ENCODE measurements at places on chromosomes 12 and 14.

DNA sequence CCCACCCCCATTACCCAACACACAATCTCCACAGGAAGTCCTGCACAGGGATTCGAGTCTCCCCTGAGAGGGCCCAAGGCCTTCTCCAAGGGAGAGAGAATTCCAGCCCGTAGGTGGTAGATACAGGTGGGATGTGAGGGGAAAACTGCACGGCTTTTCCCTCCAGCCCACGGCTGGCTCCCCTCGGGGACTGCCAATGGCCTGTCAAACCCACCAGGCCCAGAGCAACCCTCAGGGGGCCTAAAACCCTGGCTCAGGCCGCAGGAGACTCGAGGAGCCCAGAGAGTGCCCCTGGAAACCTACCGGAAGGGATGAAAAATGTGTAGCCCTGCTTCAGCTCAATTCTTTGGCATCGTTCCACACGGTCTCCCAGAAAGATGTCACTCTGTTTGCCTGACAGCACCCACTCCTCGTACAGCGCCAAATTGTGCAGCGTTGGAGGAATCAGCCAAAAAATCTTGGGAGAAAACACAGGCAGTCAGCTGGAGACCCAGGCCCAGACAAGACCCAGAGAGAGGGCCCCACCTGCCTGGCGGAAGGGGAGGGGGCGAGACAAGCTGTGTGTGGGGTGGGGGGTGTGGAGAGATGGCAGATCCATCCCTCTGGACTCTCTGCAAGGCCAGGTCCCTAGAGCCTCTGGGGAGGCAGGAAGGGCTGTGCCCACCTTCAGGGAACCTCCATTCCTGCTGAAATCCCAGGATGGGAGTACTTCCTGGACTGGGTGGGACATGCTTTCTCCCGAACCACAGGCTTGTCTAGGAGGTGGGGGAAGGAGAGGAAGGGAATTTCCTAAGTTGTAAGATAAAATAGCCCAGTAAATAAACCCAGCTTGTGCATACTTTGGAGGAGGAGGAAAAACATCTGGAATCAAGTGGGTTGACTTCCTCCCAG lies 48.1 kb downstream of the KDM2B start:
- peak; percentile 9 for DNase-seq

DNA sequence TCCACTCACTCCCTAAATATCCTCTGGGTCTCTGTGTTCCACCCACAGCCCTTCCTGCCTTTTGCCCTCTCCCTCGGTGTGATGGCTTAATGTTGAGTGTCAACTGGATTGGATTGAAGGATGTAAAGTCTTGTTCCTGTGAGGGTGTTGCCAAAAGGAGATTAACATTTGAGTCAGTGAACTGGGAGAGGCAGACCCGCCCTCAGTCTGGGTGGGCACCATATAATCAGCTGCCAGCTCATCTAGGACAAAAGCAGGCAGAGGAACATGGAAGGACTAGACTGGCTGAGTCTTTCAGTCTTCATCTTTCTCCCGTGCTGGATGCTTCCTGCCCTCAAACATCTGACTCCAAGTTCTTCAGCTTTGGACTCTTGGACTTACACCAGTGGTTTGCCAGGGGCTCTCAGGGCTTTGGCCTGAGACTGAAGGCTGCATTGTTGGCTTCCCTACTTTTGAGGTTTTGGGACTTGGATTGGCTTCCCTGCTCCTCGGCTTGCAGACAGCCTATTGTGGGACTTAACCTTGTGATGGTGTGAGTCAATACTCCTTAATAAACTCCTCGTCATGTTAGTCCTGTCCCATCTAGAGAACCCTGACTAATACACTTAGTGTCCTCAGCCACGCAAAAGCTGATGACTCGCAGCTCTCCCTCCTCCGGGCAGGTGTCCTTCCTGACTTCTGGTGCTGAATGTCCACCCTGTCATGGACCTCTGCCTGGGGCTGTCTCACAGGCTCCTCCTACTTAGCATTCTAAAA lies 5.9 kb downstream of the DGLUCY start:
- DNase-seq: peak; percentile 81

GRCh38 chr14:81301371-81301770 lies 80.6 kb upstream of the GTF2A1 start:
- no peak for DNase-seq

DNA sequence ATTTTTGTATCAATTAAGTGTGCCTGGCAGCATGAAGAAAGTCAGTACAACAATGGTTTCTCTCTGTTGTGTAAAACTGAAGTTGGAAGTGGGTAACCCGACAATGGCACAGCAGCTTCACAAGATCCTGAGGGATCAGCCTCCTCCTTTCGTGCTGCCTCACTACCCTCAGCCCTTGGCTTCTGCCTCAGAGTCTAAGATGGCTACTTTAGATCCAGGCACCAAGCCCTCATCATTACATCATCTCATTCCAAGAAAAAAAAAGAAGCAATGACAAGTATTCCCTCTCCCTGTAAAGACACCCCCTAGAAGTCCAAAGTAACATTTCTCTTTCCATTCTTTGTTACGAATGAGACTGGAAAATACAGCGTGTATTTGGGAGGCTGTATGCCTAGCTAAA lies 92.6 kb downstream of the DNAI7 start:
- DNase-seq: no peak

DNA sequence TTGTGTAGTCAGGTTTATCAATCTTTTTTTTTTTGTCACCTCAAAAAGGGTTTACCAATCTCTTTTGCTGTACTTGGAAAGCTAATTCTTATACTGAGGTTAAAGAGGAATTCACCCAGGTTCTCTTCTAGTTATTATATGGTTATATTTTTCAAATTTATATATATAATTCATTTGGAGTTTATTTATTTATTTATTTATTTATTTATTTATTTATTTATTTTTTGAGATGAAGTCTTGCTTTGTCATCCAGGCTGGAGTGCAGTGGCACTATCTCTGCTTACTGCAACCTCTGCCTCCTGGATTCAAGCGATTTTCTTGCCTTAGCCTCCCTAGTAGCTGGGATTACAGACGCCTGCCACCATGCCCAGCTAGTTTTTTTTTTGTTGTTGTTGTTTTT lies 73.8 kb downstream of the GPR135 start:
- DNase-seq: no peak

DNA sequence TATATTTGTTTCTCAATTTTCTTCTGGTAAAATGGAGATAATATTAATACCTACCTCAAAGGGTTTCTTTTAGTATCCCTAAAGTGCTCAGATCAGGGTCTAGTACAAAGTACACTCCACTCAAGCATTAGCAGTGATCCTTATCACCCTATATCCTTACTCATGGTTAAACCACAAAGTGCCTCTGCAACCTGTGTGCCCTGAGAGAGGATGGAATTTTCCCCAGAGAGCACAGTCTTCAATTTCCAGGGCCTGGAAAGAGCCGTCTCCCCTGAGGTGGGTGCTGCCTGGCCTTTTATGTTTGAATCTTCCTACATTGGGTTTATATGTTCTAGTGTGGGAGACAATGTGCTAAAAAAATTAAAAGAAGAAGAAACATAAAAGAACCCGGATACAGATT lies 183.1 kb upstream of the FBXO33 start:
- no peak for DNase-seq

DNA sequence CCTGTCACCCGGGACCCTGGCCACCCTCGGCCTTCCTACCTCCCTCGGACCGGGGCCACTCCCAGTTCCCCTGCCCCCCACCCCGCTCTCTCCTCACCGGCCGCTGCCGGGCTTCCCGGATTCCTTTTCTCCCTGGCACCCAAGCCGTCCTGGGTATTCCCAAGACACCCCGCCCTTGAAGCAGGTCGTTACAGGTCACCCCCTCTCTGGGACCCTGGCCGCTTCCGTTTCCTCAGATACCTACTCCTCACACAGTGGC lies 493 bp downstream of the NUMB start:
- no peak for DNase-seq

- no peak for DNase-seq
Measured at GRCh38 chr12:54934419-54934818, 50.1 kb downstream of the TESPA1 start.

GRCh38 chr12:87678453-87678852 lies 350.7 kb downstream of the C12orf50 start:
- DNase-seq: no peak

GRCh38 chr12:2627835-2628191 lies 167.0 kb upstream of the FKBP4 start:
- no peak for DNase-seq

DNA sequence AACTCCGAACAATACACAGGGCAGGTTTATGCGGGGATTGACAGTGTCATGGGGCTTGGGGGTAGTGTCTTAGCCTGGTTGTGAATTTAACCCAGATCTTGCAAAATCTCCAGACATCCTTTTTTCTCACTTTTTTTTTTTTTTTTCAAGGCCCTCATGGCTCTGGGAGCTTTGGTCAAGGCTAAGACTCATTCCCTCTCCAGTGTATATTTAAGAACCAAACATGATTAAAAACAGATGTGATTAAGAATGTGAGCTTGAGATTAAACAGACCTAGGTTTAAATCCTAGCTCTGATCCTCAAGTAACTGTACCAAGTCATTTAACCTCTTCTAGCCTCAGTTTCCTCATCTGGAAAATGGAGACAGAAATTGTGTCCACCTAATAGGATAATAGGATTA lies 151.7 kb upstream of the FUT8 start:
- peak; percentile 80 for DNase-seq

DNA sequence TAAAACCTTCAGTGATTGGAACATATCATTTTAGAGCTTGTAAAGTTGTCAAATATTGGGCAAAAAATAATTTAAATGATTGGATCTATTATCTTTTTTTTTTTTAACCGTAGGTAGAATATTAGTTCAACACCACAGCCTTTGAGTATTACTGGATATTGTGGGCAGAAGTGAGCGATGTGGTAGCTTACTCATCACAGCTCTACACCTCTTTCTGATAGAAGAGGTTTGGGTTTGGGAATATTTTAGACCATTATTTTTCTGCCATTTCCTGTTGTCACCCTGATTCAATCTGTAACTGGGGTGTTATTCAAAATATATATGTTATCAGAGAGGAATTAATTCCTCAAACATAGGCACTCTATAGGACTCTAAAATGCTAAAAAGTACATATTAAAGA lies 34.8 kb upstream of the SLC38A2 start:
- no peak for DNase-seq

GRCh38 chr14:55440385-55440784 lies at the start of gene TBPL2:
Gene TBPL2, minus strand, starts transcription at chr14:55440616. Its CDS starts 167 bp downstream, at chr14:55440449.
- no peak for DNase-seq

- peak; percentile 76 for DNase-seq
Measured at GRCh38 chr14:51458563-51458955, 193.2 kb upstream of the FRMD6 start.

DNA sequence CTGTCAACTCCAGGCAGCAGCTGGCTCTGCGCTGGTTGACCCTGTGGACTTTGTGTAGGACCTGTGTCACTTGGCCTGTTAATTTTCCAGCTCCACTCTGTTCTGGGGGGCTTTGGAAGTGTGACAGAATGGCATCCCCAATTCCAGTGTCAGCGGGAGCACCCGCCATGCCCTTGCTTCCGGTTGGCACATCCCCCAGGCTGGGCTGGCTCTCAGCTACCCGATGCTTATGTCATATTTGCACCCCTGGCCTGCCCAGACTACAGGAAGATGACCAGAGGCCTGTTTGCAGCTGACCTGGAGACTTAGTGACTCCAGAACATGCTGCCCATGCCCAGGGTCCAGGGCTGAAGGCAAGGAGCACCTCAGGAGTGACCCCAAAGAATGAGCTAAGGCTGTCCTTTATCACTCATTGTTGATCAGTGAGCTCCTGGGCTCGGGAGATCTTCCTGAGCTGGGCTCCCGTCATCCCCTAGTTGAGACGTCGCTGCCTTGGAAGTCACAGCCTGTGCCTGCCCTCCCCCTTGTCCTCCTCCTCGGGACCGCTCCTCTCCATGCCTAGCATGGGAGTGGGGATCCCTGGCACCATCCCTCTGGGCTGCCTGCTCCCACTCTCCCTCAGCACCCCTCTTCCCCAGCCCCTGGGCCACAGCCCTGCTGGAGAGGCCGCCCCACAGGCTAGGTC lies 163.4 kb upstream of the RTL1 start:
- DNase-seq: no peak

DNA sequence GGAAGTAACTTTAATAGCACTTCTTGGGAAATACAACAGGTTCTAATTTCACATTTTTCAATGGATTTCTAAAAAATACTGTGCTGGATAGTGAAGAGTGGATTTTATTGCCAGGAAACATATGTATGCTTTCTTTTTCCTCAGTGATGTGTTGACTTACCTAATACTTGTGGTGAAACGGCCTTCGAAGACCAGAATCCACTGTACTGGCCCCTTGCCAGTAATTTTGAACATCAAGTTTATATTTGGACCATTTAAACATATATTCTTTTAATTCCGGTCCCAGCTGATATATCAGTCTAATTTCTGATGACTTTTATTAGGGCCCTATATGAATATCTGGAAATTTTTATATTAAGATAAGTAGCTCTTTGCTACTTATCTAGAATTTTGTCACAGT lies 1.8 kb downstream of the MSRB3 start:
- peak; percentile 14 for DNase-seq
